Pons (tissue), 1 donor: ENCODE measurements at places on chromosomes 12 and 14.

GRCh38 chr14:66094001-66094727 lies 392.0 kb upstream of the CCDC196 start:
- no peak for DNase-seq

GRCh38 chr14:93347850-93348249 lies 868 bp downstream of the COX8C start:
- no peak for DNase-seq

GRCh38 chr12:86331457-86331856 lies 75.3 kb upstream of the MGAT4C start:
- DNase-seq = no peak

DNA sequence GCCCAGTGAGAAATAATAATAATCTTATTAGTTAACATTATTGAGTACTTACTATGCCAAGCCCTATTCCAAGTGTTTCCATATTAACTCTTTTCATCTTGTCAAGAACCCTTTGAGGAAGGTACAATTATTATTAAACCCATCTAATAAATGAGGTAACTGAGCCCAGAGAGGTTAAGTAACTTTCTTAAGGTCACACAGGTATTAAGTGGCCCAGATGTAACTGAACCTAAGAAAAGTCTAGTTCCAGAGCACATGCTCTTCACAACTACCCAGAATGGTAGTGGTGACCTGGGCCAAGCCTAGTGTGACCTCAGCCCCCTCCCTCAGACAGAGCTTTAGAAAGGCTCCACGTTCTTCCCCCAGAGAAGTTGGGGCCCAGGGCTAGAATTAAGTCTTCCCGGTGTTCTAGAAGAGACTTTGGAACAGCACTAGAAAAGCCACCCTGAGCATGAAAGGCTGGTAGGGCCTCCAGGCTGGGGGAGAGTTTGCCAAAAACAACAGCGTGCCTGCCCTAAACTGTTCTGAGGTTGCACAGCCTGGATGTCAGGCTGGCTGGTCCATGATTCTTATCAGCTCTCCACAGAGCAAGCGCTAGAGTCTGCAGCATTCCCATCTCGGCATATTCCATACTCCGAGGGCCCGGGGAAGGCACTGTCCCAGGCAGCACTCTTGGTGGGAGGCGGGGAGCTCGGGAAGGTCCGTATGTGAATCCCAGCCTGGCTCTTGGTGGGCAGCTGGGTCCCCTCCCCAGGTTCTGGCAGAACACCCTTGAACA lies 41.3 kb upstream of the CTDSP2 start:
- no peak for DNase-seq
